Natural killer cell (primary cell): ENCODE measurements at places on chromosomes 1 and 21. TPM values are rescaled to one million over a fixed set of nuclear protein-coding genes. Genes with fewer than 3 reads are reported as not detected.
A peak's percentile ranks its signal among the peaks of the same experiment; 100 is the strongest.

GRCh38 chr1:41483960-41484401, 502 bp downstream of the EDN2 start:
- H3K27ac ChIP-seq: no peak overlapping the region
- no peak for DNase-seq
- H3K36me3 ChIP-seq: no peaks in the 10 kb centered on the region
- H3K27me3 ChIP-seq: peaks cover 2% of the 10 kb centered on the region

GRCh38 chr1:8477983-8478362, 160.1 kb downstream of the SLC45A1 start:
- H3K4me3 ChIP-seq: no peak overlapping the region
- no peak for DNase-seq
- no peak overlapping the region for H3K27ac ChIP-seq
- H3K27me3 ChIP-seq: no peaks in the 10 kb centered on the region

DNA sequence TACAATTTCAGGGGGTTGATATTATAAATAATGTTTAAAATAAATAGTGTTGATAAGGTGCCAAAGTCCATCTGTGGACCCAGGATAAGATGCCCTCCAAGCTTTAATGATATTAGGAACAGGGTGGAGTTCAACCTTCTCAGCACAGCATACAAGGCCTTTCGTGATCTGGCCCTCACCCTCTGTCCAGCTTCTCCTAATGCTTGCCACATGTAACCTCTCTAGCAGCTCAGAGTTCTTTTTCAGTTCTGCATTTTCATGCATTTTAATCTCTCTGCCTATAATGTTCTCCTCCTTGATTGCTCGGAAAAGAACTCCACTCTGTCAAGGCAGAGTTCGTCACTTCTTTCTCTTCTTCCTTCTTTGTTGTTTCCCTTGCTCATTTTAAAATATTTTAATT, 21.4 kb upstream of the SMAP2 start:
- no peak overlapping the region for H3K4me3 ChIP-seq
- H3K4me1 ChIP-seq: peaks cover 4% of the 10 kb centered on the region
- no peak for DNase-seq
- no peaks in the 10 kb centered on the region for H3K36me3 ChIP-seq
- no peak overlapping the region for H3K27ac ChIP-seq
- no peaks in the 10 kb centered on the region for H3K27me3 ChIP-seq

DNA sequence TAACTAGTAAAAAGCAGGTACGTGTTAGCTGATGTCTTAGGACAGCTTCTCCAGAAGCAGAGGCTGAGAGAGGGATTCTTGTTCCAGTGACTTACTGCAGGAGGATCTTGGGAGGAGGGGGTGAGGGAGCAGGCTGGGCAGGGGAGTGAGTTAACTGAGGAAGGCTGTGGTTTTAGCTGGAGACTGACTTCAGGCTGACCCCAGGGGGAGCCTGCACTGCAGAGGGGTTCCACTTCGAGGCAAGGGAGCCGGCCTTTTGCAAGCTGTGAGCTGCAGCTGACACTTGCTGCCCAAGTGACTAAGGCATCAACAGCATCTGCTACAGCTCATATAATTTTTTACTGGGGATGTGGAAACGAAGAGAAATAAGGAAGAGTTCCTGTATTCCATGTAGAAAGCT, 50.4 kb upstream of the SOD1 start:
- DNase-seq: no peak
- H3K4me1 ChIP-seq: peaks cover 2% of the 10 kb centered on the region
- no peak overlapping the region for H3K27ac ChIP-seq
- H3K36me3 ChIP-seq: no peaks in the 10 kb centered on the region
- no peak overlapping the region for H3K4me3 ChIP-seq

DNA sequence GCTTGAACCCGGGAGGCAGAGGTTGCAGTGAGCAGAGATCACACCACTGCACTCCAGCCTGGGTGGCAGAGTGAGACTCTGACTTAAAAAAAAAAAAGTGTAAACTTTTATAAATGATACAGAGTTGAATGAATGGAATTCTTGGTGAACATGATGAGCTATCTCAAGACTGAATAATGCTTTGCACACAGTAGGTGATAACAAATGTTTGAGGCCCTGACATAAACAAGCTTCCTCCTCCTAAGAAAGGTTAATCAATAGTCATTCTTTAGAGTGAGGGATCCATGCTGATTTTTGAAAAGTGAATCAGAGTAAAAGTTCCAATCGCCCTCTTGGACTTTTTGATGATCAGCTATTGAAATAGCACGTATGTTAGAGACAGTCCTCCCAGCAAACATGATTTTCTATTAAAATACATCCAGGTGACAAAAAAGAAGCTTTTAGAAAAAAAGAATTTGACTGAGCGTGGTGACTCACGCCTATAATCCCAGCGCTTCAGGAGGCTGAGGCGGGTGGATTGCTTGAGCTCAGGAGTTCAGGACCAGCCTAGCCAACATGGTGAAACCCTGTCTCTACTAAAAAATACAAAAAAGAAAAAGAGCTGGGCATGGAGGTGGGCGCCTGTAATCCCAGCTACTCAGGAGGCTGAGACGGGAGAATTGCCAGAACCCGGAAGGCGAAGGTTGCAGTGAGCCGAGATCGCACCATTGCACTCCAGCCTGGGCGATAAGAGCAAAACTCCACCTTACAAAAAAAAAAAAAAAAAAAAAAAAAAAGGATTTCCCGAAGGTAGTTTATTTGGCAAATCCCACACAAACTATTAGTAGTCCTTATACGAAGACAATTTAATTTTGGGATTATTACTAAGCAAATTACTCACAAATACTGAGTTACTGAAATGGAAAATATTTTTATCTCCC, 181.8 kb downstream of the NFIA start:
- no peaks in the 10 kb centered on the region for H3K4me1 ChIP-seq
- no peaks in the 10 kb centered on the region for H3K27me3 ChIP-seq
- no peak overlapping the region for H3K4me3 ChIP-seq
- no peak overlapping the region for H3K27ac ChIP-seq
- no peaks in the 10 kb centered on the region for H3K36me3 ChIP-seq
- DNase-seq: no peak

GRCh38 chr1:164311377-164311776, 247.6 kb upstream of the PBX1 start:
- no peak overlapping the region for H3K4me3 ChIP-seq
- no peaks in the 10 kb centered on the region for H3K4me1 ChIP-seq
- H3K27ac ChIP-seq: no peak overlapping the region
- no peaks in the 10 kb centered on the region for H3K36me3 ChIP-seq
- DNase-seq: no peak

DNA sequence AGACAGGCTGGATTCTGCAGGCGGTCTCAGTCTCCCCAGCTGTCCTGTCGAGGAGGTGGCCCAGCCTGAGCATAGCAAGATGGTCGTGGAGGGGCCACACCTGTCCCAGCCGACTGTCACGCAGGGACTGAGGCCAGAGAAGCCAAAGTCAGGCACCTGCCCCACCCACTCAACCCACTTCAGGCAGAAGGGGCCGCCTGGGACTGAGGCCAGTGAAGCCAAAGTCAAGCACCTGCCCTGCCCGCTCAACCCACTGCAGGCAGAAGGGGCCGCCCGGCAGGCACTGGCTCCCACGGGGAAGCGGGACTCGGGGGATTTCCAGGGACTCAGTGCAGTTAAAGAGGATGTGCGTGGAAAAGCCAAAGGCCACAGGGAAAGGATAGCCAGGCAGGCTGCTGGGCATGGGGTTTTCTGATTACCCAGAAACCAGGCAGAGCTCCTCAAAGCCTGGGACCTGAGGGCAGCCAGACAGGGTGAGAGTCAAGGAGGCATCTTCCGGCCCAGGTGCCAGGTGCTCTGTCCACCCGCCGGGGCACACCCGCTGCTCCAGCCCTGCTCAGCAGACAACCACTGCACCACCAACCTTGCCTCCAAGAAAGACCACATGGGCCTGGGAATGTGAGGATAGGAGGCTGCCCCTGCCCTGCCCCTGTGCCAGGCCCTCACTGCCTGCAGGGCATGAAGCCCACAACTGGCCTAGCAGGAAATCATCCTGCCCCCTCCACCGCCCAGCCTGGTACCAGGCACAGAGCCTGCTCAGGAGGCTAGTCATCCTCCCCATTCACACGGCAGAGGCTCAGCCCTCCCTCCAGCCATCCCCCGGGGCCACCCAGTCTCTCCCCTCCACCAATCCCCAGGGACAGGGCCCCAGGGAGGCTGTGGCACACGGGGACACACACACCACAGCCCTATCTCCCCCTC, 41.0 kb downstream of the MEGF6 start:
- no peak overlapping the region for H3K27ac ChIP-seq
- H3K27me3 ChIP-seq: no peaks in the 10 kb centered on the region
- H3K4me1 ChIP-seq: no peaks in the 10 kb centered on the region
- DNase-seq: no peak
- H3K4me3 ChIP-seq: no peak overlapping the region

DNA sequence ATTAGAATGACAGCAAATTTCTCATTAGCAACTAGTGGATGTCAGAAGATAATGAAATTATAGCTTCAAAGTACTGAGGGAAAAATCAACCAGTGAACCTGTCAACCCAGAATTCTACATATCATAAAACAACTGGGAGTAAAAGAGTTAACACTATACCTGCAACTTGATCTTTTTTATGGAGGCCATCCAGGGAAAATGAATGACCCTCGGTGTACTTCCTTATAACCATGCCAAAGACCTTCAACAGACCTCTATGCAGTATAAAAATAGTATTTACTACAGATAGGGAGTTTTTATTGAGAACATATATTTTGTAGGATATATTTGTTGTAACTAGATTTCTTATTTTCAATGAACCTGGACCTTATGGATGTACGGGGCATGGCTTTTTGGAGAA, 392.5 kb upstream of the ZRANB2 start:
- H3K27me3 ChIP-seq: no peaks in the 10 kb centered on the region
- no peaks in the 10 kb centered on the region for H3K36me3 ChIP-seq
- H3K4me3 ChIP-seq: no peak overlapping the region
- no peak overlapping the region for H3K27ac ChIP-seq

- no peak overlapping the region for H3K27ac ChIP-seq
- no peaks in the 10 kb centered on the region for H3K4me1 ChIP-seq
- H3K4me3 ChIP-seq: no peak overlapping the region
- no peak for DNase-seq
- no peaks in the 10 kb centered on the region for H3K36me3 ChIP-seq
- H3K27me3 ChIP-seq: no peaks in the 10 kb centered on the region
Observed at GRCh38 chr1:216482620-216483019, 59.4 kb upstream of the USH2A start.

DNA sequence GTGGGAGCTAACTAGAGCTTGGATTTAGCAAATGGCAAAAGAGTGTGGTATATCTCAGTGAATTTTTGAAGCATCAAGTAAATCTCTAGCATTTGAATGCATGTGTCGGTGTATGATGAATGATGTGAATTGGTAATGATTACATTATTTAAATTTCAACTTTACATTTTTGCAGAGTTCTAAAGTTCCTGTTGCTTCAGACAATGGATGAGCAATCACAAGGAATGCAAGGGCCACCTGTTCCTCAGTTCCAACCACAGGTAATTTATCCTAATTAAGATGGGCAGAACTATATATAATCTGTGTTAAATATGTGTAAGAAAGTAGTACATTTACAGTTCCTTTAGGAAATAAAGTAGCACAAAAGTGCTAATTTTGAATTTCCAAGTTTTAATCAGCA, 75.6 kb downstream of the NEK7 start:
- no peak overlapping the region for H3K27ac ChIP-seq
- H3K4me1 ChIP-seq: peaks cover 11% of the 10 kb centered on the region
- DNase-seq: no peak

DNA sequence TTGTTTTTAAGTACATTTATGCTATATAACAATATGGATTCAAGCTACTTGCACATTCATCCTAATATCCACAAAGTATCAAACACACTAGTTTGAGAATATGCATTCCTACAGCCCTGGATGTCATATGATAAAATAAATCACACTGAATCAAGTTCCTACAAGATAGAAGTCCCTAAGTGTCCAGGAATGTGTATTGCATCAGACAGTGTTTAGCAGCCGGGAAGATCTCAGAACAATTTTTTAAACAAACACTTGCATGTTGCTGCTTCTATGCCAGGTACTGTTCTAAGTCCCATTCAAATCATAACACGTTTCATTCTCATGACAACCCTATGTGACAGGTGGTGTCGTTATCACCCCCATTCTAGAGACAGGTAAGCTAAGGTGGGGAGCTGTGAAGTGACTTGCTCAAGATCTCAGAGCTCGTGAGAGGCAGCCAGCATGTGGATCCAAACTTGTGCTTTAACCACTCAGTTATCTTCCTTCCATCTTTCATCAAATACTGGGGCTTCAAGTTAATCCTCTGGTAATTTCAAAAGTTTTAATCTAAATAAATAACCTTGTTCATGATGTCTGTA, 68.3 kb upstream of the KIF26B start:
- H3K27ac ChIP-seq: no peak overlapping the region
- H3K4me1 ChIP-seq: no peaks in the 10 kb centered on the region
- H3K36me3 ChIP-seq: no peaks in the 10 kb centered on the region

GRCh38 chr1:61253912-61254633, 171.7 kb downstream of the NFIA start:
- H3K27ac ChIP-seq: no peak overlapping the region
- no peaks in the 10 kb centered on the region for H3K27me3 ChIP-seq
- DNase-seq: no peak
- H3K4me1 ChIP-seq: peaks cover 9% of the 10 kb centered on the region

GRCh38 chr1:67537667-67538018, 107.4 kb upstream of the SERBP1 start:
- H3K27me3 ChIP-seq: no peaks in the 10 kb centered on the region
- H3K4me1 ChIP-seq: no peaks in the 10 kb centered on the region
- no peak for DNase-seq
- H3K4me3 ChIP-seq: no peak overlapping the region

- H3K4me1 ChIP-seq: peaks cover 20% of the 10 kb centered on the region
- H3K4me3 ChIP-seq: no peak overlapping the region
- no peak overlapping the region for H3K27ac ChIP-seq
- DNase-seq: no peak
- H3K27me3 ChIP-seq: peaks cover 6% of the 10 kb centered on the region
- H3K36me3 ChIP-seq: peaks cover 2% of the 10 kb centered on the region
Observed at GRCh38 chr21:44370027-44370735, 16.8 kb downstream of the TRPM2 start.

DNA sequence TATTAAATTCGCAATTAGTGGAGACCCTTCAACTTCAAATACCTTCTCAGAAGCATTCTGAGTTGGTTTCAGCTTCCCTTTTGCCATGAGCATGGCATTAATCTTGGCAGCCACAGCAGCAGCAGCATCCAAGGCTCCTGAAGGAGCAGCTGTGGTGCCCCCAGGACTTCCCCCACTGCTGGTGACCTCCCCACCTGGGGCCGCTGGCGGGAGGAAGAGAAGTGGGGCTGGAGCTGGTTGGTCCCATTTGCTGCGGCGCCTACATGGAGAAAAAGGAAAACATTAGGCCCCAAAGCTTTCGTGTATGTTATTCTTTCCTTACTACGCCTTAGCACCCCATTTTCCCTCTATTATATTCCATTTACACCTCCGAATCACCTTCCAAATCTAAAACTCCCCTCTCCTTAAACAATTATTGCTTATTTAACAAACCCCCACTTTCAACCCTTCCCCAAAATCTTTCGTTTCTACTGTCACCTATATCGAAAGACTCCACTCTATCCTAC, 569 bp downstream of the KHDC4 start:
- peak overlapping the region; percentile 92 for H3K27ac ChIP-seq
- no peaks in the 10 kb centered on the region for H3K27me3 ChIP-seq
- peaks cover 35% of the 10 kb centered on the region for H3K36me3 ChIP-seq
- H3K4me1 ChIP-seq: peaks cover 31% of the 10 kb centered on the region

- DNase-seq: no peak
- H3K4me3 ChIP-seq: no peak overlapping the region
- H3K27ac ChIP-seq: no peak overlapping the region
- H3K4me1 ChIP-seq: peaks cover 10% of the 10 kb centered on the region
- H3K27me3 ChIP-seq: no peaks in the 10 kb centered on the region
- H3K36me3 ChIP-seq: no peaks in the 10 kb centered on the region
Observed at GRCh38 chr21:41867313-41867712, 11.8 kb downstream of the PRDM15 start.

The CELA3B gene
- total RNA-seq: not detected

The BACE2 gene
- 0.12 TPM for total RNA-seq

The UTS2 gene
- 7.5 TPM for total RNA-seq

The CYP4Z1 gene
- not detected for total RNA-seq

The DESI2 gene
- total RNA-seq: 25.4 TPM

The C8A gene
- total RNA-seq: not detected

The IRF6 gene
- 11.2 TPM for total RNA-seq

The THEM5 gene
- total RNA-seq: not detected
